ENCODE measurements at places on chromosomes 3 and 15.

- DNase-seq = no peak
These were observed 200.3 kb upstream of the SEMA6D start for GRCh38 chr15:47516972-47517371.

GRCh38 chr3:94336046-94336753 lies 273.3 kb downstream of the NSUN3 start:
- DNase-seq = no peak

DNA sequence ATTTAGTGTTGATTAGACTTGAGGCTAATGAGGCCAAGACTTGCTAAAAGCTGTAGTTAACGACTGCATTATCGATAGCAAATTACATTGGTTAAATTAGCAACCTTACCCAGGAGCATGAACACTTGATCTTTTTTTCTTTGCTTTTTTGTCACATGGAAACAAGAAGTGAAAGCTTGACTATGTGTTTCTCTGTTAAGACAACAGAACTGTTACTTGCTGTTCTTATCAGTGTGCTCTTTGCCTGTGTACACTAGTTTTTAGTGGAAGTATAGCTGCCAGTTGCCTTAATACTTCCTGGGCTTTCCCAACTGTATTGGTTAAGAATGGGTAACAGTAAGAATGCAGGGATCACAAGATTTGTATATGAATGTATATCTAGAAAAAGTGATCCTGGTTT lies 625.5 kb downstream of the NAALADL2 start:
- no peak for DNase-seq

DNA sequence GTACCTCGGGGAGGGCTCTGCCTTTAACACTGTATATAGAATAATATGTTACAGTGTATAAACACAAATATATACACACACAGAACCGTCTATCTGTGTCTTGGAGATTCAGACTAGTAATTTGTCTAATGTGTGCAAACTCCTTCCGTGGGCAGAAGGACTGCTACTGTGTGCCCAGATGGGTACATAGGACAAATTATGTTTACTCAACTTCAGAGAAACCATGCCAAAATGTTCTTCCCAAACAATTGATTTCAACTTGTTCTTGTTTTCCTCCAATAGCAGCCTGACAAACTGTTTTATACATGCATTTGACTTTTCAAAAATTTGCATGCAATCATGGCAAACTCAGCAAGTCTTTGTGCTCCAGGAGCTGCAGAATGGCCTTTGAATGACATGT lies 97.5 kb downstream of the FRMD5 start:
- no peak for DNase-seq

- DNase-seq = no peak
These were observed 710.1 kb downstream of the SQOR start for GRCh38 chr15:46344915-46345314.

DNA sequence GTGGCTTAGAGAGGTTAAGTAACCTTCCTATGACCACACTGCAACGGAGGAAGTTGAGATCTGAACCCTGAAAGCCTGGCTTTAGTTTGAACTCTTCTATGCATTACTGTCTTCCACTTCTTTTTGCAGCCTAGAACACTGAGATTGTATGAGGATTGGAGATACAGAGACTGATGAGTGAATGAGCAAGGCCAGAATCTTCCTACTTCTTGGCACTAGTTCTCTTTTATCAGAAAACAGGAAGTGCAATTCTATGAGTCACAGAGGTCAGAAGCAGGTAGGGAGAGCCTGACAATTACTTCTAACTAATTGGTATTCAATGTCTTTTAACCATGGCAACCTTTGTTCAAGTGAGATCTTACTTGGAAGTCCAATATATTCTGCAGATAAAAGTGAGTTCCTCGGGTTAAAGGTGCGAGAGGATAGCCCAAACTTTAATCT lies 219.0 kb downstream of the SHQ1 start:
- no peak for DNase-seq

GRCh38 chr3:19885468-19885867 lies 48.5 kb downstream of the EFHB start:
- DNase-seq = no peak

- no peak for DNase-seq
These were observed 6.1 kb upstream of the WWTR1 start for GRCh38 chr3:149663966-149664365.

GRCh38 chr3:159929171-159930141 lies 59.2 kb upstream of the IL12A start:
- DNase-seq = no peak
